ENCODE measurements at places on chromosomes 12 and 14.

- no peak for DNase-seq
These were observed 91.1 kb downstream of the SCARB1 start for GRCh38 chr12:124772289-124773170.

DNA sequence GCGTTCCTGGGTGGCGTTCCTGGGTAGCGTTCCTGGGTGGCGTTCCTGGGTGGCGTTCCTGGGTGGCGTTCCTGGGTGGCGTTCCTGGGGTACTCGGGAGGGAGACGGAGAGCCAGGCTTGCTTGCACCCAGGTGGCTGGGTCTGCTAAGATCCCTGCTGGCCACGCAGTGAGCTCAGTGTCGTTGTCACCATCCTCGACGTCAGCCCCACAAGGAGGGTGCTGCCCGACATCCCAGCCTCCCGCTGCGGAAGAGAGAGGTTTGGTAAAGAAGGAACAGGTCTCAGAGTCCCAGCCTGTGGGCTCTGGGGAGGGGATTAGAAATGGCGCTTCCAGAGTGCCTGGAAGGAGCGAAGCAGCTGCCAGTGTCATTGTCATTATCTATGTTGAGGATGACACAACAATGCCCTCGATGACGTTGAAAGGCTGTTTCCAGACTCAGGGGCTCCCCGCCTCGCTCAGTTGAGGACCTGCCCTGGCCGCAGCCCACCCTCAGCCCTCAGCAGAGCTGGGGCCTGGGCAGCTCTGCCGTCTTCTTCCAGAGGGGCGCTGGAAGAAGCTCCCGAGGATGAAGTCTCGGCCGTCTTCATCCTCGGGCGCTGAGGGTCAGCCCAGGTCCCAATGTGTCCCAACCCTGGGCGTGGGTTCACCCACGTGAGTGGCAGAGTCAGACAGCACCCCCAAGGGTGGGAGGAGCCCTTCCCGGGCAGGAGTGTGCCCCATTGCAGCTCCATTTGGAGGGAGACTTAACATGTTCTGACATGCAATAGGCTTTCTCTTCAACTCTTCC is 328.8 kb downstream of the ADGRD1 start:
- no peak for DNase-seq

GRCh38 chr14:22488522-22489243 is 100.3 kb downstream of the DAD1 start:
- DNase-seq, result no peak

- DNase-seq, result no peak
These were observed 614.6 kb upstream of the ATP2B1 start for GRCh38 chr12:90323217-90323616.

DNA sequence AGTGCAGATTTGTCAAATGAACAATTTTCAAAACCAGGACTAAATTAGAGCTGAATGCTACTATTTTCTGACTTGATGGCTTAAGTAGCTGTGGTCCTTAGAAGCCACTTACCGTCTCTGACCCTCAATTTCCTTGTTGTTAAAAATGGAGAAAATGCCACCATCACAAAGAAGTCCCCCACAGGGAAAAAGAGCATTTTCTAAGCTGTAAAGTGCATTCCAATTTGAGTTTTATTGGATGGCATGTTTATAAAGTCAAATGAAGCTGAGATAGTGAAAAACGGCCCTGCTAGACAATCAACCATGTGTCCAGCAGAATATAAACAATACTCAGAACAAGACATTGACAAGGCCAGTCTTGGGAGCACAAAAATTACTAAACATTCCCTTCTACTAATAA is 53.6 kb downstream of the GOLGA5 start:
- no peak for DNase-seq

GRCh38 chr14:67599698-67600561 is at the start of gene PIGH:
TSS of gene PIGH (minus strand) at chr14:67600268. CDS start at chr14:67600203, 65 bp downstream.
- DNase-seq, result peak; percentile 84

- no peak for DNase-seq
These were observed 378.8 kb downstream of the MED13L start for GRCh38 chr12:115898670-115899069.

- no peak for DNase-seq
These were observed 2.8 kb downstream of the PPP1CC start for GRCh38 chr12:110739894-110740293.

- DNase-seq, result no peak
These were observed 439.4 kb downstream of the PDZRN4 start for GRCh38 chr12:41627476-41627875.

- DNase-seq, result peak; percentile 51
These were observed 6.1 kb upstream of the AMIGO2 start for GRCh38 chr12:47085815-47086252.

DNA sequence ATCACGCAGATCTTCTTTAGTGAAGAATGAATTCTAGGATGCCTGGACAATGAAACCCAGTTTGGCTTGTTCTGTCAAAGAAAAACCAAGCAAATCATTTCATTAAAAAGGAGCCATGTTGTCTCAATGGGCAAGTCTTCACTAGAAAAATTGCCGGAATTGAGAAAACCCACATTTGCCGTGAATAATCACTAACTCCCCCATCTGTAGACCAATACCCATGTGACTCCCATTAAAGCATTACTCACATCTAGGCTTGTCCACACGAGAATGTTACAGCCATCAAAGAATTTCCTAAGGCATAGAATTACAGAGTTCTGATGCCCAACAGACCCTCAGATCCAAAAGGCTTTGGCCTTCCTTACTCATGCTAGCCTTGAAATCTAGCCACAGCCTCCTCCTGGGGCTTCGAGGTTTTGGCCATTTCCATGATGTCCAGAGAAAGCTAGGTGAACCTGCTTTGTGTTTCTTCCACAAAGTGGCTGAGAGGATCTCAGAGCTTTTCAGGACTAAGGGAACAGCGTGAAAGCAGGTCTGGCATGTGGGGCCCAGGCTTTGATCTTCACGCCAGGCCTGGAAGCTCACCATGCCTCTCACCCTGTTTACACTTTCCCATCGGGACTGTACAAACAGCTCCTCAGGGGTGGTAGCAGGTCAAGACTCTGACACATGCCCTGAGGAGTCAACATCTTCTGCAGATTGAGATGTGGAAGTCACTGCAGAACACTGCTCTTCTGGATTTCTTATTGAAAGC is 12.1 kb downstream of the SLC7A8 start:
- no peak for DNase-seq

DNA sequence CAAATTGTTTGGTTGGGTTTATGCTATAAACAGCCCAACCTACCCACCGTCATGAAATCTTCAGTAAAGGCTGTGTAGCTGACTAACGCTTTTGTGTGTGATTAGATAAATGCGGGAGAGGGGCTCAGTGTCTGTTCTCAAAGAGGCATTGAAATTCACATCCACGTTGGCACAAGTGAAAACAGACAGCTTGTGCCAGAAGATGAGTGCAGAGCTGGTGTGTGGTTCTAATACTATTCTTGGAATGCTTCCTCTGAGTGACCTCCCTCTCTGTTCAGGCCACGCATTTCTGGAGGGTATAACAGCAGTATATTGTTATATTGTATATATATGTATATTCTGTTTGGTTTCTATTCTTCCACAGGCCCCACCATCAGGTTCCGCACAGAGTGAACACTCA is 263.8 kb downstream of the APAF1 start:
- DNase-seq, result no peak

DNA sequence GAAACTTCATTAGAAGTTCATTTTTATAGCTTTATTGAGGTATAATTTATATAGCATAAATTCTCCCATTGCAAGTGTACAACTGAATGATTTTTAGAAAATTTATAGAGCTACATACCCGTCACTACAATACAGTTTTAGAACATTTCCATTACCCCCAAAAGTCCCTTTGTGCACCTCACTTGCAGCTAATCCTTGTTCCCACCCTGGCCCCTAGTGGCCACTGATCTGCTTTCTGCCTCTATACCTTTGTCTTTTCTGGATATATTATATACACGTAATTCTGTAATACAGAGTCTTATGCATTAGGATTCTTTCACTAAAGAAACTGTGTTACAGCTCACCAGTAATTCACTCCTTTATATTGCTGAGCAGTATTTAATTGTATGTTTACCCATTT is 145.1 kb upstream of the DIO2 start:
- DNase-seq, result no peak

DNA sequence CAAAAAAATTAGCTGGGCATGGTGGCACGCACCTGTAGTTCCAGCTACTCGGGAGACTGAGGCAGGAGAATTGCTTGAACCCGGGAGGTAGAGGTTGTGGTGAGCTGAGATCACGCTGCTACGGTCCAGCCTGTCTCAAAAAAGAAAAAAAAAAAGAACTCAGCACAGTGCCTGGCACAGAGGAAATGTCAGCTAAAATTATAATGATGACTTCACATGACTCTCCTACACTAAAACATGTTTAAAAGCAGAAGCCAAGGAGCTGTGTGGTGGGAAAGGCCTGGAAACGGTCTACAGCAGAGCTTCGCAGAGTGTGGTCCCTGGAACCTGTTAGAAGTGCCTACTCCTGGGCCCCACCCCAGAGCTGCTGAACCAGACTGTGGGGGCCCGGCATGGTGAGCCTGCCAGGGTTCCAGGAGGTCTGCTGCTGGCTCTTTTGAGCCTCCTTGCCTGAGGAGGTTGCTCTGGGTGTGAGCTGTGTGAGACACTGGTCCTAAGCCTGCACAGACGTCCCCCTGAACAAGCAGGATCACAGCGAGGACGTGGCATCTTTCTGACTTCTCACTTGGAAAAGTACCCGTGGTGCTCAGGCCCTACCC is 28.1 kb downstream of the TCHP start:
- no peak for DNase-seq

GRCh38 chr12:113942209-113942608 is 23.9 kb downstream of the RBM19 start:
- DNase-seq, result no peak

DNA sequence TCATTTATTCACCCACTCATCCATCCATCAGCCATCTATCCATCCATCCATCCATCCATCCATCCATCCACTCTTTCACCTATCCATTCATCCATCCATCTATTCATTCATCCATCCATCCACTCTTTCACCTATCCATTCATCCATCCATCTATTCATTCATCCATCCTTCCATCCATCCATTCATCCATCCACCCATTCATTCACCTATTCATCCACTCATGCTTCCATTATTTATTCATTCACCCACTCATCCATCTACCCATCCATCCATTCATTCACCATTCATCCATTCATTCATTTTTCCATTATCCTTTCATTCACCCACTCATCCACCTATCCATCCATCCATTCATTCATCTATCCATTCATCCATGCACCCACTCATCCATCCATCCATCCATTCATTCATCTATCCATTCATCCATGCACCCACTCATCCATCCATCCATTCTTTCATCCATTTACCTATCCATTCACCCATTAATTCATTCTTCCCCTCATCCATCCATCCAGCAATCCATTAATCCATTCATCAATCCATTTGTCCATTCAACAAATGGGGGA is 360.9 kb downstream of the ADGRD1 start:
- no peak for DNase-seq

- no peak for DNase-seq
These were observed 19.0 kb upstream of the ANKRD9 start for GRCh38 chr14:102528431-102529170.

DNA sequence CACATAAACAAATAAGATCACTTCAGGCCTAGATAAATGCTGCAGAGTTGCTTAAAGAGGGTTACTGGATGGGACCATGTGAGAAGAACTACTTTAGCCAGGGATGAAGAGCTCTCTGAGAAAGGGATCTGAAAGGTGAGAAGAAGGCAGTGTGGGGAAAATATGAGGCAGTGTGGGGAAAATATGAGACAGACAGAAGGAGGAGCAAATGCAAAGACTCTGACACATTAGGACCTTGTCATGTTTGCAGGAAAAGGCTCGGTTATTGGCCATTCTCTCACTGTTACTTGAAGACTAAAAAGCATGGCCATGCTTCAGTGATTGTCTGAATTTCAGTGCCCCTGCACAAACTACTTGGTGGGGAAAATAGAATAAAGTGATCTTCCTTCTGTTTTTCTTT is 22.7 kb upstream of the TRIM9 start:
- DNase-seq, result no peak

- peak; percentile 45 for DNase-seq
These were observed 43.3 kb downstream of the GALNT9 start for GRCh38 chr12:132285991-132286681.

- no peak for DNase-seq
These were observed 25.2 kb upstream of the PPP1R13B start for GRCh38 chr14:103872481-103873113.

DNA sequence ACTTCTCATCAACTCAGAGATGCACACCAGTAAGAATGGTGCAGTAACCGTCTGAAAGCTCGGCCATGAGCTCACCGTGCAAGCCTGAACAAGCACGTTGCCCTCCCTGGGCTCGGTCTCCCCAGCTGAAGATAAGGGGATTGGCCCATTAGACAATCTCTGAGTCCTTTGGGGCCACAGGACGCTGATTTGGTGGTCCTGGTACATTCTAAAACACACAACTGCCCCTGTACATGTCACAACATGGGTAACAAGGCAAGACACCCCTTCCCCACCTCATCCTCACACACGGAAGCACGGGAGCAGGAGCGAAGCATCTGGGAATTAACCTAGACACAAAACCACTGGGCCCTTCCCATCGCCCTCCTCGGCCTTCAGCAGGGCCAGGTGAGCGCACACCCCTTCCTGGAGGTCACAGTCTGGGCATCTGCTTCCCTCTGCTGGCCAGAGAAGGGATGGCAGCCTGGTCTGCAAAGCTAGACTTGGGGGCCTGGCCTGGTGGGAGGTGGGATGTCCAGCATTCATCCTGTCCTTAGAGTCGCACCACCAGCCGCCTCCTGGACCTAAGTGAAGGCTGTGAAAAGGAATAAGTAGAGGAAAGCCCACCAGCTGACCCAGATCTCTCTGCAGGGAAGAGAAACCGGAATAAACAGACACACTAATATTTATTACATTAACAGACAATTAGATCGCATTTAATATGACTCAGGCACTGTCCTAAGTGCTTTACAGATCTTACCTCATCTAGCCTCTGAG is 18.9 kb upstream of the SMUG1 start:
- peak; percentile 88 for DNase-seq

DNA sequence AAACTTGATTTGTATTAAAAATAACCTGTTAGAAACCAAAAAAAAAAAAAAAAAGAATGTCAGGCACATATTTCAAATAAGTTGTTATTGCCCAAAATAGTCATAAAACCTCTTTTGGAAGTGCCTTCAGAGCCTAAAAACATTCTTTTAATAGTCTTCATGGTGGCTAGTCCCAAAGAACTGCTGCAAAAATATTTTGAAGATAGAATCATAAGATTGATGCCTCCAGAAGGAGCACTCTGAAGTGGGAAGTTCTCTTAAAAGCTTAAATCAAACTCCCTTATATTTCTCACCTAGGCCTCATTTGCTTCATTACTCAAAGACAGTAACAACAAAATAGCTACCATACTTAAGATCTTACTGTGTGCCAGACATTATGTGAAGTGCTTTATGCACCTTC is 27.2 kb upstream of the NT5DC3 start:
- no peak for DNase-seq

GRCh38 chr14:50312734-50313054 is 570 bp downstream of the DMAC2L start:
- no peak for DNase-seq
